ENCODE measurements at places on chromosomes 5 and 9.

- no peak for DNase-seq
Measured at GRCh38 chr9:136299116-136299515, 4.8 kb downstream of the CCDC187 start.

- DNase-seq, result no peak
Measured at GRCh38 chr9:127931092-127931881, 710 bp upstream of the PIP5KL1 start.

DNA sequence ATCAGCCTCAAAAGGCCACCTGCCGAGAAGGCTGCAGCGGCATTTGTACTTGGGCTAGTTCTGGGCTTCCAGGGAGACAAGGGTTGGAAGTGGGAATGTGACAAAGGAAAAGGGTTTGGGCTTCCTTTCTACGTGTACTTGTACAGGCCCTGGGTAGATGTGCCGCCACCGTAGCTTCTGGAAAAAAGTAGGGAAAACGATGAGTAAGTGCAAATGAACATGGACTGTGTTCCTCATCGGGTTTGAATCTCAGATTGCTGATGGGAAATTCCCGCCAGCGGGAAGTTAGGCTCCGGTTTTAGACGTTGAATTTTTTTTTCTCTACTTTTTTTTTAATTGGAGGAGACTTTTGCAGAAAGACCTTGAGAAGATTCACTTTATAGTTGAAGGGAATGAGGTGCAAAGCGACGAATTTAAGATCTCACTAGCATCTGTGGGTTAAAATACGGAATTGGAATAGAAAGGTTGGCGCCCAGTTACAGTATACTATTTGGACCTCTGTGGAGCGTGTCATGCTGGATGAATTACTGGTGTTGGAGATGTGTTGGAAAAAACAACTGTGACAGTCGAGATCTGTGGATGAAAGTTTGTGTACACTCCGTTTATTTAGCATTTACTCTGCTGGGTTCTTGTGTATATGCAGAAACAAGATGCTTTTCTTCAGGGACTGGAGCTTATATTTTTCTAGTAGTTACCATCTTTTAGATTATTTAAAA, 1.2 kb downstream of the G3BP1 start:
- no peak for DNase-seq

- DNase-seq, result no peak
Measured at GRCh38 chr9:98999152-98999525, 55.4 kb downstream of the COL15A1 start.

GRCh38 chr9:973295-973834, 3.1 kb upstream of the DMRT3 start:
- no peak for DNase-seq

DNA sequence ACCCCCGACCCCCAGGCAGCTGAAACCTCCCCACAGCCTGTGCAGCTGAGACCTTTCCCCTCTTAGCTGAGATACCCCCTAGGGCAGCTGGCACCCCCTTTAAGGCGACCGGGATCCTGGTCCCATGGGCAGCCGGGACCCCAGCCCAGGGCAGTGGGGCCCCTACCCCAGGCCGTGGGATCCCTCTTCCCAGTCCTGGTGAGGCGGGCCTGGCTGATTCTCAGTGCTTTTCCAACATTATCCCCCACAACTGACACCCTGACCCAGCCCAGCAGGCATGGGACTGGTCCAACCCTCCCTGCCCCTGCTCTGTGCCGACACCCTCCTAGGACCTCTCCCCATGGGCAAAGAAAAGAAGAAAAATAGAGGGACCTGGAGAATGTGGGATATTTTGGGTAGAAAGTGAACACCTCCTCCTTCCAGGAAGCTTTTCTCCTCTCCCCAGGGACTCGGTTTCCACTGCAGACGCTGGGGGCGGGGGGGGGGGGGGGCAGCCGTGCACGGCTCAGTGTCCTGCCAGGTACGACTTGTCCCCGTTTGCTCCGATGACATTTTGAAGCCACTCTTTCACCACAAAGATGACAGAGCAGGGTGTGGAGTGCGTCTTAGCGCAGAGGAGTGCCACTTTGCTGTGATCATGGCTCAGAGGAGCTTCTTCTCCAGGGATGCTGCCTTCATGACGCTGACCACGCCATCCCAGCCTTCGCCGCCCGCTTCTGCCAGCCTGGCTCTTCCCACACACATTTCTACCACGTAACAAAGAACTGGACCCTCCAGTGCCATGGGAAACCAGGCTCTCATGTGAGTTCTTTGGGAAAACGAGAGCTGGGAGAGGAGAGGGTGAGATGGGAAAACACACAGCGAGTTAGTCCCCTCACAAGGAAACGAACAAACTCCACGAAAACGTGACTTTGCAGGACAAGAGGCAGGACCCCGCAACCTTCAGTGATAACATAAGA, 47.5 kb downstream of the MRPL36 start:
- no peak for DNase-seq

DNA sequence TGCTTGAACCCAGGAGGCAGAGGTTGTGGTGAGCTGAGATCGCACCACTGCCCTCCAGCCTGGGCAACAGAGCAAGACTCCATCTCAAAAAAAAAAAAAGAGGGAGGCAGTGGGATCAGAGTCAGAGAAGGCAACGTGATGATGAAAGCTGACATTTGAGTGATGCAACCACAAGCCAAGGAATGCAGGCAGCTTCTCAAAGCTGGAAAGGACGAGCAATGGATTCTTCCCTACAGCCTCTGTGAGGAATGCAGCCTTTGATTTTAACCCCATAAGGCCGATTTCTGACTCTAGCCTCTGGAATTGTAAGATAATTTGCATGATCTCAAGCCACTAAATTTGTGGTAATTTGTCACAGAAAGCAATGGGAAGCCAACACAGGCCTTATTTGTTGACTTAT, 9.8 kb downstream of the TGFBI start:
- no peak for DNase-seq

DNA sequence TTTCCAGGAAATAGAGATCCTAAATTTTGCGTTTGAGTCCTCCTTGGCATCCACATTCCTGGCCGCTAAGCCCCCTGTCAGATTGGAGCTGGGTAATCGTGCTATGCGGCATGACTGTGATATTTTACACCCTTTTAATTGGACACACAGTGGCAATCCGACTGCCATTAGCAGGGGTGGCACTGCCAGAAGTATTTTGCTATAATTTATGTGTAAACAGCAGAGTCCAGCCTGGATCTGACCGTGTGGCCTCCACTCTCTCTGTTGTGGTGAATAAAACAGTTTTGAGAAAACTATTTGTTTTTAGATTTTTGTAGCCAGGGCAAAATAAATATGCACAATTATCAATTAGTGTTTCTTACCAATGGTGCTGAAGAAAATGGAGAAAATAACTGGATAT, 281.0 kb upstream of the IRX2 start:
- no peak for DNase-seq
